ENCODE measurements at places on chromosomes 4 and X.

GRCh38 chrX:41561045-41561444 lies 113.9 kb downstream of the NYX start:
- no peak for DNase-seq

DNA sequence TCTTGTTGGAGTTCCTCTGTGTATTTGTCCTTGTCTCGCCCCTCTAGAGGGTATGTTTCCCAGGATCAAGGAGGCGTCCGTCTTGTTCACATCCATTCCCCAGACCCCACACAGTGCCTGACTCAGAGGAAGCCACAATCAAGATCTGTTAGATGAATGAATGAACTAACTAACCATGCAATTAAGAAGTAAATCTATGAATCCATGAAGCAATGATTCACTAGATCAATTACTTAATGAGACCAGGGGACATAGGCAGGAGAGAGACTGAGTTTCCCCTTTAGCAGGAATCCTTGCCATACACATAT lies 11.9 kb downstream of the BLOC1S4 start:
- no peak for DNase-seq

DNA sequence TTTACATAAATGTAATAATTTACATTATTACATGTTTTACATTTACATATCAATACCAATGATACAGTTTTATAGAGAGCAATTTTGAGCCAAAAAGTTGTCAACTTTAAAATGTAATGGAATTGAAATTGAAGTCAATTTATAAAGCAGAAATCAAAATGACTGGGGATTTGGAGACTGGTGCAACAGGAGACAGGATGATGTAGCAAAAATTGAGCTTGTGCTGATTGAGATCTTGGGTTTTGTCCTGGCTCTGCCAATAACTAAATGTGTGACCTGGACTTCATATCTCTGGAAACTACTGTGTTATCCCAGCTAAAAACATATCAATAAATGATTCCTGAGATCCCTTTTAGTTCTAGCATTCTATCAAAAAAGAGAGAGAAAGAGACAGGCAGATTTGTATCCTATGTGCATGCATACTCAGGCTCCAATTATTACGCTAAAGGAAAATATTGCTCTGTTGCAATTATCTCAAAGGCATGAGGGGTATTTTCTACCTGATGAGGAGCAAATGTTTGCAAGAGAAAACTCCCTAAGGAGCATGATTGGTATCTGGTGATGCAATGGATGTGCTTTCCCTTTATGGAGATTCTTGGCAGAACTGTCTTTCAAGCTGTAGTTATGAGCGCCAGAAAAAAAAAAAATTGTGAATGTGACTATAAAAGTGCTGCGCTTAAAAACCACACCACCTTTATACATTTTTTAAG lies 14.7 kb downstream of the EXOC1L start:
- DNase-seq = no peak

- DNase-seq = no peak
Measured at GRCh38 chr4:139076016-139076744, 60.6 kb downstream of the NOCT start.

DNA sequence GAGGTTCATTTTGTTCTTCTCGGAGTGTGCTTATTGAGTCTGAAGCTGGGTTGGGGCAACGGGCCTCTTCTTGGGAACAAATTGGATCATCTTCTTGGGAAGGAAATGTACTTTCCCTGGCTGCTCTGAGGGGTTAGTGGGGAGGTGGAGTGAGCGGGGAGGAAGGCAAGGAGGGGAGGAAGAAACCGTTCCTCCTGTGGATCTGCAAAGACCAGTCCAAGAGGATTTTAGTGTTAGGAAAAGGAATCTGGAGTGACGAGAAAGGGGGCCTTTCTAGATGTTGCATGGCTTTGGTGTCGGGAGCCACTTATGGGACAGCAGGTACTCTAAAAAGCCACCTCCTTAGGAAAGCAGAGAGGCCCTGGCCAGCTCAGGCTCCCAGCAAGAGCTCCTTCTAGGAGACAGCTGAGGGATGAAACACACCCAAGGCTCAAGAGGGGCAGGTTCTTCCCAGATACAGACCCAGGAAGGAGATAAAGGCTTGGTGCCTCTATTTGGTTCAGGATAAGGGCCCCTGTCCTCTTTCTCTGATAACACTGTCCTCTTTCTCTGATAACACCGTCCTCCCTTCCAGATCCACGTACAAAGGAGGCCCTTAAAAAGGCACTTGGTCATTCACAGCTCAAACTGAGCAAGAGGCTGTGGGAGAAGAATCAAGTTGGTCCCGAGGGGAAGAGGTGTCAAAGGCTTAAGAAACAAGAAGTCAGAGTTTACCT lies 451 bp downstream of the SOD3 start:
- no peak for DNase-seq

DNA sequence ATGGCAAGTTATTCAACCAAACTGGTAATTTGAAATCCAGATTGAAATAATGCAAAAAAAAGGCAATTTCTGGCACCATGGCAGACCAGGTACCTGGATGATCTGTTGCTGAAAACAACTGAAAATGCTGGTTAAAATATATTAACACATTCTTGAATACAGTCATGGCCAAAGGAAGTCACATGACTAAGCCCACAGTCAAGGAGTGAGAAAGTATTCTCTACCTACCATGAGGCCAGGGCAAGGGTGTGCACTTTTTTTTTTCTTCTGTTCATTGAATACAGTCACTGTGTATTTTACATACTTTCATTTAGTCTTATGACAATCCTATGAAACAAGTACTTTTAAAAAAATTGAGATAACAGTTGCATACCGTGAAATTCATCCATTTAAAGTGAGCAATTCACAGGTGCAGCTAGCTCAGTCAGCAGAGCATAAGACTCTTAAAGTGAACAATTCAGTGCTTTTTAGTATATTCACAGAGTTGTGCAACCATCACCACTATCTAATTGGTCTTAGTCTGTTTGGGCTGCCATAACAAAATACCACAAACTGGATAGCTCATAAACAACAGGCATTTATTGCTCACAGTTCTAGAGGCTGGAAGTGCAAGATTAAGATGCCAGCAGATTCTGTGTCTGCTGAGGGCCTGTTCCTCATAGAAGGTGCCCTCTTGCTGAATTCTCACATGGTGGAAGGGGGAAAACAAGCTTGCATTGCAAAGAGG lies 4.8 kb upstream of the MPP1 start:
- no peak for DNase-seq

DNA sequence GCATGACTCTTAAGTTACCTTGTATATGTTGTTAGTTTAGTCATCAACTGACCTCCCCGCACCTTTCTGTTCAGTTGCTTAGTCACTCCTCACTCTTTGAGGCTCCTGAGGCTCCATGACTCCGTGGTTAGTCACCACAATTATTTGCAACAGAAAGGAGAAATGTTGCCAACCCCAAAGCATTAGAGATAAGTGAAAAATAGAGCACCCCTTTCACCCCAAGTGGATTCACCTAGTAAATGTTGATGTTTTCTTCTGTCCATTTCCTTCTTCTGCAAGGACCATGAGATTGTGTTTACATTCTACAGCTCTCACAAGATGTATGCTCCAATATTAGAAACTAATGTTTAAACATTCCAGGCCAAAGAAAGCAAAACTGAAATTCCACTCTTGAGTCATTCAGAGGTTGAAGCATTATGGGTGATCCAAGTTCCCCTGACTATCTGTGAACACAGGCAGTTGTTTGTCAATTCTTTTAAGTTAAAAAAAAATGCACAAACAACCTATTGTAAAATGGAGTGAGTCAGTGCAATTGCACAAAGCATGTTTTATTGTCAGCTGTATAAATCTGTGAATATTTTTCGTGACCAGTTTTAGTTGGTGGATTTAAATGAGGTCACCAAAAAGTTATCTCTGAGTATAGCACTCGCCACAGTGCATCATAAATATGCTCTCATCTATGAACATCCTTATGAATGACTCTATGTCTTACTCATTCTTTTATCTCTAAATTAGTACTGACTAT lies 552.4 kb upstream of the MAGEB2 start:
- DNase-seq = no peak
